H7 (cell line): ENCODE measurements at places on chromosomes 4 and X.

GRCh38 chrX:149865390-149865789 lies 15.6 kb upstream of the MAGEA8 start:
- DNase-seq = no peak

GRCh38 chr4:158540125-158540907 lies 18.6 kb downstream of the RXFP1 start:
- no peak for DNase-seq

DNA sequence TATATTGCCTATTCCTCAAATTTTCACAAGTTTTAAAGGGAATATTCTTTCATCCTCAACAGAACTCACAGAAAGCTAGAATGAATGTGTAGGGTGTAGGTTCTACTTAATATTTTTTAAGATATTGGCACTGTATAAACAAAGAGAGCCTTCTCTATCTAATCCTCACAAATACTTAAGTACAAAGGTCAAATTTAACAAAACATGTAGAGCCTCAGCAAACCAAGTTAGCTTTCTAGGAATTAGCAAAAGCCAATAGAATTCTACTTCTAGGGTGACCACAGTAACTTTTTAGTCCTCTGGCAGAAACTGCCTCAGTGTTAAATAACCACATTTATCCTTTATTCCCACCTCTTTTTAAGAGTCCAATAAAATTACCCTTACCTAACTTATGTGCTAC lies 19.3 kb downstream of the DHX15 start:
- no peak for DNase-seq

DNA sequence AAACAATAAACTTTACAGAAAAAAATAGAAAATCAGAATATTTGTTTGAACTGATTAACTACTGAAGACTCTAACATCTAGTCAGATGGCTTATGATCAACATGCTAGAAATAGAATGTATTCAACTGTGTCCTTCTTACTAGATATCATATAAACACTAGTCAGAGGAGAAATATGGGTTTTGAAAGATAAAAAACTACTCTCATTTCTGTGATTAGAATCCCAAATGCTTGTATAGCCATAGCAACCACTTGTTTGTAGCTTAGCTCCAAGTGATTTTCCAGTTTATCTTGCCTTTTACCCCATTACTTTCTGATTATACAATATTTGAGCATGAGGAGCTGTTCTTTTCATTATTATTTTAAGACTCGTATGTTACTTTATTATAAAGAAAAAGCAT lies 31.2 kb downstream of the USP38 start:
- DNase-seq = no peak

DNA sequence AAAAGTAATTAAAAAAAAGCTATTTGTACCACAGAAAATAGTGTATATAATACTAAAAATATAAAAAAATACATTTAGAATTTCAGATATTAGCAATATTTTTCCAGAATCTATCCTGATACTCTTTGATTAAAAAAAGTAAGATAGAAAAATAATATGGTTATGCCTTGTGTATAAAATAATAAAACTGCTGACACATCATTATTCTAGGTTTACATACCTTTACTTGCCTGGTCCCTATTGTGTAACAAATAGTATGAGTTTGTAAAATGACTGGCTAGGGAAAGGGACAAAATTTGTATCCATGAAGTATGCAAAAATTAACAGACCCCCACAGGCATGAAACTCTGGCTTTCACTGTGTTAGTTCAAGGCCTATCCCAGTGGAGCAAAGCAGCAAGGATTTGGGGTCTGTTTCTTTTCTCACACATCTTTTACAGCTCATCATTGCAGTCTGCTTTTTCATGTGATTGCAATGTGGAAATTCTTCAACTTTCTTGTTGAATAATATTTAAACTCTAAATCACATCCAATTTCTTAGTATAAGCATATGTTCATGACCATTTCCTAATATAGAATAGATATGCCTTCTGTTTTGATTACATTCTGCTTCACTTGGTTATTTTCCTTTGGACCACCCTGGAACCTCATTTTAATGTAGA lies 136.7 kb upstream of the PCDH18 start:
- DNase-seq = no peak

- DNase-seq = no peak
Measured at GRCh38 chr4:156633847-156634246, 337.8 kb downstream of the PDGFC start.

DNA sequence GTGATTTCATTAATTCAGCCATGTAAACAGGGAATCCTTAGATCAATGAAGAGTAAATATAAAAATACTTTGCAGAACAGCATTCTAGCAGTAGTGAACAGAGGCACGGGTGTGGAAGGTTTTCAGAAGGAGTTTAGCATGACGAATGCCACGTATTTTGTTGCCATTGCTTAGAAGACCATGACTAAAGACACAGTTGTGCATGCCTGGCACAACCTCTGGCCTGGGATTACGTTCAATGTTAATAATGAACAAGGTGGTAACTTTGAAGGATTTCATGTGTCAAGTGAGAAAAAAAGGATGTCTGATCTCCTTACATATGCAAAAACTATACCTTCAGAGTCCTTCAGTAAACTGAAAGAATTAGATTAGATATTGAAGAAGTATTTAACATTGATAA lies 171.9 kb downstream of the MAGEB5 start:
- no peak for DNase-seq

- DNase-seq = no peak
Measured at GRCh38 chr4:129429581-129430320, 333.8 kb downstream of the C4orf33 start.

GRCh38 chr4:81921751-81922159 lies 450.0 kb upstream of the RASGEF1B start:
- no peak for DNase-seq

DNA sequence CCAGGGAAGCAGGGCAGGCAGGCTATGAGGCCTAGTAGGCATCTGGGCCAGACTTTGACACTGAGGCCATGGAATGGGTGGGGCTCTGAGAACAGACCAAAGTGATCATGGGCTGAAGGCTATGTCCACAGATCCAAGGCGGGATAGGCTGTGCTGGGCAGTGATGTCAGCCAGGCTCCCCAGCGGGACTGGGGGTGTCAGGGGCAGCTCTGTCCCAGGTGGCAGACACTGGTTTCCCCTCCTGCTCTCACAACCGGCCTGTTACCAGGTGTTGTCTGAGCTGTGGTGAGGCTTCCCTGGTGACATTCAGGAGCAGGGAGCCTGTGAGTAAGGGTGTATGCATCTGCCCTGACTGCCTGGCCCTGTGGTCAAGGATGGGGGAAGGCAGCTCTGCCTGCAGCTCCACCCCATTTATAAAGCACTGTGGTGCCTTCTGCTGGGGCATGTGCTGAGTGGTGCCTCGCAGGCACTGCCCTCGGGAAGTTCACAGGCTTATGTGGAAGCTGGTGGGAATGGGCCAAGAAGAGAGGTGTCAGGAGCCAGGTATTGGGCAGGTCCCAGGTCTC lies 2.9 kb downstream of the IL9R start:
- DNase-seq = peak; percentile 5

- DNase-seq = no peak
Measured at GRCh38 chrX:18825375-18825774, 117.9 kb downstream of the PPEF1 start.

GRCh38 chr4:56191534-56191933 lies 195.8 kb downstream of the AASDH start:
- DNase-seq = no peak

- no peak for DNase-seq
Measured at GRCh38 chrX:43953218-43953617, 20.0 kb downstream of the NDP start.

DNA sequence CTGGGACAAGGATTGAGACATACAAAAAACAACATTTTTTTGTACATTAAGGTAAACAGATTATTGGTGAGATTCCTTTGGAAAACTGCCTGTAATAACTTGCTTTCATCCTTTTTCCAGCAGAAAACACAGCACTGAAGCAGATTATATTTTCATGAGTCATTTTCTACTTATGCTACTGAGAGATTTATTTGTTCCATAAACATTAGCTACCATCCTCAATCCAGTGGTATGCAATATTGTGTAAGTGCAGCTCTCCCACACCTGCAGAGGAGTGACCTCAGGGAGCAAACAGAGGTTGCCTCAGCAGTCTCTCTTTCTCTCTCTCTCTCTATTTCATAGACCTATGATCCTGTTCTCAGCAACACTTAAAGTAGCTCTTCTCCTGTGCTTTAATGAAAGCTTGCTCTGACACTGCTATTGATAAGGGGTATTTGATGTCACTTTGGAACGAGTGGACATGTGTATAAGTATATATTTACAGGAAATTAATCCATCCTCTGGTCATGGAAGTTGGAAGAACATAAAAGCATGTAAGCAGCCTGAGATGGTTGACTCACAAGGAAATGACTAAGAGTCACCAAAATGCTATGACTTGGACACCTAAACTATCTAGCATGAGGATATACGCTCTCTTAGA lies 163.7 kb upstream of the SPANXC start:
- DNase-seq = no peak

- DNase-seq = peak; percentile 40
Measured at GRCh38 chr4:2741626-2742025, 14.5 kb downstream of the TNIP2 start.

DNA sequence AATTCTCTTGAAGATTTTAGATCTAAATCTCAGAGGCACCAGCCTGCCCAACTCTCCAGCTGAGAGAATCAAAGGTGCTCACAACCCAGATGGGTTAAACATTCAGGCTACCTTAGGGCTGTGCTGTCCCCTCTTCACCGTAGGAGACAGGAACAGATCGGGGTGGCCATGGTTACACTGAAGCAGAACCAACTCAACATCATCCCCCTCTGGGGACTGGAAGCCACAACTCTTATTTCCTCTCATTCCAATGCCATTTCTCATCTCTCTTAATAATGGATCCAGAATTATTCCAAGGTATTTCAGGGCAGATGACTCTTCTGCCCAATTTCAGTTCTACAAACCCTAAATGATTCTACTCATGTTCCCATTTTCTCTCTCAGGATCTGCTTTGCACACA lies 109.7 kb downstream of the NKX6-1 start:
- no peak for DNase-seq

- no peak for DNase-seq
Measured at GRCh38 chr4:7892212-7893019, 47.2 kb downstream of the AFAP1 start.

GRCh38 chr4:26362745-26363439 lies 42.1 kb downstream of the RBPJ start:
- DNase-seq = no peak

- no peak for DNase-seq
Measured at GRCh38 chrX:48700951-48701653, 4.6 kb downstream of the SUV39H1 start.

- peak; percentile 28 for DNase-seq
Measured at GRCh38 chr4:82201805-82202641, 171.8 kb downstream of the HNRNPD start.

- DNase-seq = no peak
Measured at GRCh38 chr4:9971711-9972110, 49.6 kb downstream of the SLC2A9 start.

GRCh38 chrX:106899276-106899675 lies 3.9 kb downstream of the RIPPLY1 start:
- DNase-seq = no peak

DNA sequence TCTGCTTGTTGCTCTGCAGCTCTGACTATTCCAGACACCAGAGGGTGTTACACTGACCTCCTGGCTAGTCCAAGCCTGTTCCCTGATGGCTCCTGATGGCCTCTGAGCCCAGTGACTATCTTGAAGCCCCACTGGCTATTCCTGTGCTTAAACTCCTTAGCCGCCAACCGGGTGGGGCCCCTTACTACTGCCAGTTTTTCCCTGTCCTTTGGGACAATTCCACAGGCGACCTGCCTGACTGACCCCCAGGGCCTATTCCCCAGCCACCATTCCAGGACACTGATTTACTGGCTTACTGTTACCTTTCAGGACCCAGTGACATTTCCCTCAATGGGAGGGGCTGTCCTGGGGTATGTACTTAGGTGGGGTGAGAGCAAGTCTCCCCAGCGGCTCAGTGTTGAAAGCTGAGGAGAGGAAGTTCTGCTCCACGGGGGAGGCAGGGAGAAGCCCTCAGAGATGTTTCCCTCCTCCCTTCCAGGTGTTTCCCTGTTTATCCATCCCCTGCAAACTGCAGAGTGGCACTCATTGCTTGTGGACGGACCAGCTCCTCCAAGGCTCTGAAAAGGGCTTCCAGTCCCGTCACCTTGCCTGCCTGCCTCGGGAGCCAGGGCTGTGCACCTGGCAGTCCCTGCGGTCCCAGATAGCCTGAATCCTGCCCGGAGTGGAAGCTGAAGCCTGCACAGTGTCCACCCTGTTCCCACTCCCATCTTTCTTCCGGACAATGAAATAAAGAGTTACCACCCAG lies 4.0 kb downstream of the TIMP1 start:
- peak; percentile 49 for DNase-seq

- DNase-seq = no peak
Measured at GRCh38 chrX:78532363-78532762, 126.8 kb downstream of the RTL3 start.

GRCh38 chrX:2404776-2405175 lies 96.0 kb downstream of the DHRSX start:
- DNase-seq = no peak

GRCh38 chr4:137768881-137769280 lies 236.6 kb upstream of the PCDH18 start:
- DNase-seq = no peak

DNA sequence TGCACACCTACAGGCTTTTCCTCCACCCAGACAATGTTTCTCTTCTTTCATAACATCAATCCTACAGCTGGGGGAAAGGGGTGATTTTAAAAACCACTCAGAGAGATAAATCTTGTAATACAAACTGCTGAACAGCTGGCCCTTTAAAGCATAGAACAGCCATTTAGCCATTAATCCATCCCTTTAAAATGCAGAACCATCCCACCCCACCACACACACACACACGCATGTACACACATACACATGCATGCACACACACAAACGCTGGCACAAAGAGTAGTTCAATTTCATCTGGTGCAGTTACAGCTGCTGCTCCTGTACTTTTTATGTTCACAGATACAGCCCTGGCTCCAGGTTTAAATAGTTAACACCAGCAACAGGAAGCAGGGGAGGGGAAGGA lies 426.1 kb downstream of the MID1IP1 start:
- DNase-seq = no peak
